ENCODE measurements at places on chromosomes 16 and 17. TPM values are rescaled to one million over a fixed set of nuclear protein-coding genes. Genes with fewer than 3 reads are reported as not detected.

The ADAD2 gene
- not detected for total RNA-seq

DNA sequence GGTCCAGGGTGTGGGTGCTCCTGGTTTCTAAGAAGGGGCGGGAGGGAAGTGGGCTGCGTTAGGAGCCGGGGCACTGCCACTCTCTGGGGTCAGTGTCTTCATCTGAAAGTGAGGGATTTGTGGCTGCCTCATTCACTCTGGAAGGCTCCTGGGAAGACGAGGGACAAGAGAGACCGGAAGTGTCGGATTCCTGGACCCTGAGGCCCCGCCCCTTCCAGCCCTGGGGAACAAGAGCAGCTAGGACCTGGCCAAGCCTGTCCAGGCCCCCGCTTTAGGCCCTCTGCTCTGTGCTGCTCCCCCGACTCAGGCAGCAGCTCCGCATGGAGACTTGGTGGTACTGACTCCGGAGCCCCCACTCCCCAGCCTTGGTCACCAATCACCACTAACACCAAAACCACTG is 6.5 kb downstream of the LGALS3BP start:
- DNase-seq: no peak

GRCh38 chr17:66920435-66920834 is 44.1 kb upstream of the CACNG4 start:
- DNase-seq: no peak

- no peak for DNase-seq
Measured at GRCh38 chr16:89670496-89671431, 13.1 kb downstream of the SPATA33 start.

The RHBDL3 gene
- total RNA-seq: under 0.01 TPM

The MAPT gene
- 0.06 TPM for total RNA-seq

GRCh38 chr16:27670071-27670810 is 120.3 kb downstream of the KATNIP start:
- DNase-seq: no peak

DNA sequence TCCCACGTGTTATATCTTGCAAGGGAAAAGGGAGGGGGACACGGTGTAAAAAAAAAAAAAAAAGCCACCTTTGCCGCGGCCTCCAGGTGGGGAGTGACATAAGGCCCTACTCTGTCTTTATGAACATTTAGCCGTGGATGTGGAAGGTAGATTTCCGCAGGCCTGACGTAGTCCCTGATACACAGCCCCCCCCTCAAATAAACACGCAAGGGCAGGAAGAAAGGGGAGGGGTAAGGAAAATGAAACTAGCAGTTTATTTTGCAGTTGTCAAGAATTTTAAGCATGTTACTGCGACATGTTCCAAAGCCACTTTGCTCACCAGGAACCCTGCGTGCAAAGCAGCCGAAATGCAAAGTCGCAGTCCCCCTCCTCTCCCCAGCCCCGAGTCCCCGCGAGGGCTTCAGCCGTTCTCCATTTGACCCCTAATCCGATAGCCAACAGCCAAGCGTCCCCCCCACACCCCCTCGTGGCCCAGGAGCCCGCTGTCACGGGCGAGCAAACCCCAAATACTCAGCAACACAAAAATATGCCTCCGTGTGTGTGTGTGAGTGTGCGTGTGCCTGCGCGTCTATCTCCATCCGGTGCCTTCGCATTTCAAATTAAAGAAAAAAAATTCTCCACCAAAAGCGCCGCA is 1.2 kb downstream of the CBX4 start:
- no peak for DNase-seq

The SPEM3 gene
- total RNA-seq: not detected

DNA sequence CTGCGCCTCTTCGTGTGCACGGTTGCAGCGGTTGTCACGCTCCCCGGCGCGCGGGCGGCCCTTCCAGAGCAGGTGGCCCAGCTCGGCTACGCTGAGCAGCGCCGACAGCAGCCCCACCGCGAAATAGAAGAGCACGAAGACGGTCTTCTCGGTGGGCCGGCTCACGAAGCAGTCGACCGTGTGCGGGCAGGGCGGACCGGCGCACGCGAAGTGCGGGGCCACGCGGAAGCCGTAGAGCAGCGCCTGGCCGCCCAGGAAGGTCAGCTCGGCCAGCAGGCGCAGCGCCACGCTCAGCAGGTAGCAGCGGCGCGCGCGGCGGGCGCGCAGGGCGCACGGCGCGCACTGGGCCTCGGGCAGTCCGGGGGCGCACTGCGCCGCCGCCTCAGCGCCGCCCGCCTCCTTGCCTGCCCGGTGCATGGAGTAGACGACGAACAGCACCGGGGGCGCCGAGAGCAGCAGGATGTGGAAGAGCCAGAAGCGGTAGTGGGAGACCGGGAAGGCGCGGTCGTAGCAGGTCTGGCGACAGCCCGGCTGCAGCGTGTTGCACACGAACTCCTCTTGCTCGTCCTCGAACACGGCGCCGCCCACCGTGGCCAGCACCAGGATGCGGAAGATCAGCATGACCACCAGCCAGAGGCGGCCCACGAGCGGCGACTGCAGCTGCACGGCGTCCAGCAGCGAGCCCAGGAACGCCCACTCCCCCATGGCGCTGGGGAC is 1.3 kb downstream of the GJD3 start:
- DNase-seq: no peak

GRCh38 chr17:79813297-79814126 is 16.6 kb upstream of the CBX8 start:
- DNase-seq: no peak

DNA sequence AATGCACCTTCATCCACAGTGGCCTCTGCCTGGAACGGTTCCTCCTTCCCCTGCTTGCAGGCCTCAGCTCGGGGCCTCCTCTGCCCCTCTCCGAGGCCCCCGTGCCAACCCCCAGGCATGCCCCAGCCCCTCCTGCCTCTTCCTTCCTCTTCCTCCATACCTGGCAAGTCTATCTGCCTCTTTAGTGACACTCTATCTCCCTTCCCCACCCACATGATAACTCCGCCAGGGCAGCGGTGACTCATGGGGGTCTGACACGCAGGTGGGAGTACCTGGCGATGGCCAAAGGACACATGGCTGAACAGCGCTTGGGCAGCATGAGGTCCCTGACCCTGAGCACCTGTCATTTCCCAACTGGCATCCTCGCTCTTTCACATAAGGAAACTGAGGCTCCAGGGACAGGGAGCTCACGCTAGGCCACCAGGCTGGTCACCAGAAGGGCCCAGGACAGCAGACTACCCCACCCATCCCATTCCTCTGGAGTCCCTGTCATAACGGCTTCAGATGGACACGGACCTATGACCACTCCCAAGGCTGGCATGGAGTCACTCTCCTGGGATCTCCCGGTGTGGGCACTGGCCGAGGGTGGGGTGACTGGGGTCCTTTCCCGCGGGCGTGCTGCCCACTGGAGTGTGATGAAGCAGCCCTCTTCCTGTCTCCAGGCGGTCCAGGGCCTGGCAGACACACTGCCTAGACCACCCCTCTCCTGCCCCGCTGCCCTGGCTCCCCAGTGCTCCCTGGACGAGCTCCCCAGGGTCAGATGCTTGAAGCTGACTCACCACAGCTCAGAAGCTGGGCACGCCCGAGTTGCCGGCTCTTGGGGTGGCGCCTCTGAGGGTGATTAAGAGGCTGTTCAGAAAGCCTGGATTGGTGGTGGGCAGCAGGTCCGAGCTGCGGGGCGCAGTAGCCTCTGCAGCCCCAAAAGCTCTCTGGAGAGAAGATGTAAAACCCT is 100.6 kb downstream of the ENGASE start:
- DNase-seq: no peak

- DNase-seq: peak; percentile 82
Measured at GRCh38 chr17:78840780-78841611, at the start of gene USP36. Gene USP36 (minus strand): TSS chr17:78840814. CDS start chr17:78836363, 4,451 bp downstream.

DNA sequence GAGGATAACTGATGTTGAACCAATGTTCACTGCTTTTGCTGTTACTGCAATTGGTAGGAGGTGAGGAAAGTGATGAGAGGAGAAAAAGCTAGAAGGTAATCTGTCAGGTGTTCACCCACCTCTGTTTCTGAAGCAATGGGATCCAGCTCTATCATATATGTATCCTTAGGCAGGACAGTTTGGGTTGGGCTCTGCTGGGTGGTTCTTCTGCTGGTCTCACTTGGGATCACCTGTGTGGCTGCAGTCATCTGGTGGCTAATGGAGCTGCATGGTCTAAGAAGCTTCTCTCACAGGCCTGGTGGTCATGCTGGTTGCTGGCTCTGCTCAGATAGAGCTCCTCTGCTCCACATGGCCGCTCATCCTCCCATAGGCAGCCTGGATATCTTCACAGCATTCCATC is 40.2 kb upstream of the ZCCHC14 start:
- no peak for DNase-seq

The C17orf78 gene
- not detected for total RNA-seq

DNA sequence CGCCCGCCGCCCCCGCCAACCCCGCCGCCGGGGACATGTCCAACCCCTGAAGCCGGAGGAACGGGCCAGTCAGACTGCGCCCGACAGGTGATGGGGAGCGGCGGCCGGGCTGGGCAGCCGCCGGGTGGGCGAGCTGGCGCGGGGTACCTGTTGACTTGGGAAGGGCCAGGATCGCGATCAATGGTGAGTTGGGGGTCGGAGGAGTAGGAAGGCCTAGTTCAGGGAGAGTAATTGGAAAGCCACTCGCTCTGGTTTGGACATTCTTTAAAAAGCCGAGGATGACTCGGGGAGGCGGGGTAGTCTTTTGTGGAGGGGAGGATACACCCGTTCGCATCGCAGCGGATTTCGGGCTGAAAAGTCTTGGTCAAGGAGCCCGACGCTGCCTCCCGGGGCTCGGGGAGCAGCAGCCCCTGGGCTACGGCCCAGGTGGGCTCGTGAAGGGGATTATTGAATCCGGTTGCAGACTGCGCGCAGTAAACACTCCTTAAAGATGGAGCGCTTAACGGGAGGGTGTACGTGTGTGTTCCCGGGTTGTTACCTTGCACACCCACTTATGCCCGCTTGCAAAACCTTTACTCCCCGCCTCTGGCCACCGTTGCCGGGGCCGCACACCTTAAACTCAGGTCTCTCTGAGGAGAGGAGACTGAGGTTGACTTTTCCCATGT is 123.8 kb downstream of the GOSR1 start:
- no peak for DNase-seq

GRCh38 chr16:48054881-48055601 is 100.8 kb downstream of the ABCC12 start:
- DNase-seq: no peak

DNA sequence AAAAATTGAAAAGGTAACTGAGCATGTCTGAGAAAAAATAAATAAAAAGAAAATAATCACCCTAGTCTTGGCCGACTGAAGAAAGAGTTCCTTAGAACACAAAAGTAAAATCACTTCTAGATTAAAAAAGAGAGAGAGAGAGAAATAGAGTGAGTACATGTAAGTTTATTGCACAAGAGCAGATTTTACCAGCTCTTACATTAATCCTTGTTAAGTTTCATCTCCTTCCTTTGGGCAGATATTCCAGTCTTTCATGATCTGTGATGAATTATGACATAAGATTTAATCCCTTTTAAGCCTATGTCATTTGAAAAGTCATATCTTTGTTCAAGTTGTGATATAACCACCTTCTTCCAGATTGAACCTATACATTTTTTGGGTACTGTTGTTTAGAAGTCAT is 54.8 kb downstream of the NFAT5 start:
- no peak for DNase-seq

All from epithelial cell of proximal tubule (primary cell).